ENCODE measurements at places on chromosomes 1 and 21.
A peak's percentile ranks its signal among the peaks of the same experiment; 100 is the strongest.

- DNase-seq: peak; percentile 24
These were observed 182.1 kb upstream of the DMRTA2 start for GRCh38 chr1:50605186-50605875.

- peak; percentile 68 for DNase-seq
These were observed 1.9 kb downstream of the SORT1 start for GRCh38 chr1:109395602-109396512.

- DNase-seq: no peak
These were observed 200.7 kb upstream of the RAB4A start for GRCh38 chr1:229070168-229070567.

- DNase-seq: no peak
These were observed 20.7 kb upstream of the GJA5 start for GRCh38 chr1:147781056-147781471.

GRCh38 chr1:79255421-79255820 is 248.9 kb upstream of the ADGRL4 start:
- no peak for DNase-seq

- peak; percentile 28 for DNase-seq
These were observed 280.9 kb downstream of the TPR start for GRCh38 chr1:186094172-186094571.

DNA sequence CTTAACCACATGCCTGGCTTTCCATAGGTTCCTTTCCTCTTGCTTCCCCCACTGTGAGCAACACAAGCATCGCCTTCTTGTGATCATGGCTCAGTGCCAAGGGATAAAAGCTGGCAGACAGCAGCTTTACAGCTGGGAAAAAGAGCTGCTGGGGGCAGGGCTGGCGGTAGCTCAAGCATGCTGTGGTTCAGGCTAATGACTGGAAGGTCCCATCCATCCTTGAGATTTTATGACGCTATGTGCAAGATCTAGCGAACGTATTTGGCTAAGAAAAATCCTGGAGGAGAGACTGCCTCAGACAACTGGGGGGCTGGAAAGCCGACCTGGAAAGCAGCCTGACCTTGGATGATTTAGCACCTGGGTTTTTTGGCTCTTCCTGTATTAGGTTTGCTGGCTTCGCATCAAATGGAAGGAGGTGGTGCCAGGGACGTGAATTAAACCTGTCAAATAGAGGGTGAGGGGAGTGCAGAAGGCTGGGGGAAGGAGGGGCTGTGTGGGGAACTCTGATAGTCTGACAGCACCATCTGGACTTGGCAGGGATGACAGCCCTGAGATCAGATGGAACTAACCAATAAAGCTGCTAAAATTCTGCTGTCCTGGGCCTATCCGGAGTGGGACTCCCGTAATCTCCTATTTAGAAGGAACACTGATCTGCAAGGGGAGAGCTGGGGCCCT is 34.8 kb downstream of the ZMYND12 start:
- peak; percentile 66 for DNase-seq

DNA sequence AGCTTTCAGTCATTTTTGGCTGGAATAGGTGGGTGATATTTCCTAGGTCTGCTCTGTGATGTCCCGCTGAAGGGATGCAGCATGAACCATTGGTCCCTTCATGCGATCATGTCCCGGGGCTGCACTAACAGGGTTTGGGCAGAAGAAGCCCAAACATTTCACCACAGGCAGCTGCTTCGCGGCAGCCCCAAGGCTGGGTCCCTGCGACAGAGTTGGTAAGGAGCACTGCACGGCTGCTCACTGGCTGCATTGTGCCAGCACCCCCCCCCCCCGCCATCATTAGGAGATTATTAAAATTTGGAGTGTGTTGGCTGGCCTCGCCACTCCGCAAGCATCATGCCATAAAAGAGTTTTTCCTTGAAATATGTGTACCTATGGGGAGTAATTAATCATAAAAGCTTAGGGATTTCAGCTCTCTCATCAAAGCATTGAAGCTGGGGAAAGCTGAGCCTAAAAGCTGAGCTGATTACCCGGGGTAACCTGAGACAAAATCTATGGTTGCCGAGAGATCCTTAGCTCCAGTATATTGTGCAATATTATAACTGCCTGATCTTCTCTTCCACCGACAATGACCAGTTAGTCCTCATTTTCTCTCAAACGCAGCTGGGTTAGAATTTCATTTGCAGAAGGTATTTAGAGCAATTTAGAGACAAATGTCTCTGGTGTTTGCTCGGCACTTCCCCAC is 62.5 kb downstream of the PEX14 start:
- DNase-seq: no peak

DNA sequence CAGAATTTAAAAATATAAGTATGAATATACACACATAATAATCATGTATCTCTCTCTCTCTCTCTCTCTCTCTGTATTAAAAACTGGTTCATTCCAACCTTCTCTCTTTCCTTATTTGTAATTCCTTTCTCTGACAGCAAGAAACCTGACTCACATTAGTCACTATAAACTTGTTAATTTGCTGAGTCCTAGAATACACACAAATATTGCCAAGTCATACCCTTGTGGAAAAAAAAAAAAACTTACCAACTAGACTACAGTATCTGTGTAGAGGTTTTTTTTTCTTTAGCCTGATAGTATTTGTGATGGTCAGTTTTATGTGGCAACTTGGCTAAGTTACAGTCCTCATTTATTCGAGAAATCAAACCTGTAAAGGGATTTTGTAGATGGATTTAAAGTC is 26.3 kb upstream of the NHLH2 start:
- DNase-seq: peak; percentile 36
